GM13977 (cell line): ENCODE measurements at places on chromosomes 16 and 17.

- DNase-seq, result no peak
These were observed 12.2 kb downstream of the CHTF8 start for GRCh38 chr16:69120096-69120664.

DNA sequence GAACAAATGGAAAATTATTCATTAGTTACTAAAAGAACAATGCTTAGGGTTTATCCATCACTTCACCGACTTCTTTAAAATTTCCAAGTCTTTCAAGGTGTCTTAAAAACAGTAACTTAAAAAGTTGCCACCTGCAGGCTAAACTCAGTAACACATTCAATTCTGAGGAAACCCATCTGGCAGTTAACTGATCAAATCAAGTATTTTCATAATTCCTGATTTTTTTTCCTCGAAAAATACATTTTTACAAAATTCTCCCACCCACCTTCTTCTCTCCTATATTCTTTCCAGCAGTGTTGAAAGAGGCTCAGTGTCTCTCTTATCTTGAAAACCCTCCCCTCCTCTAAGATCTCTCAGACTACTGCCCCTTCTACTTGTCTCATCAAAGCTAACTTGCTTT is 29.9 kb downstream of the PARN start:
- DNase-seq, result peak; percentile 42

DNA sequence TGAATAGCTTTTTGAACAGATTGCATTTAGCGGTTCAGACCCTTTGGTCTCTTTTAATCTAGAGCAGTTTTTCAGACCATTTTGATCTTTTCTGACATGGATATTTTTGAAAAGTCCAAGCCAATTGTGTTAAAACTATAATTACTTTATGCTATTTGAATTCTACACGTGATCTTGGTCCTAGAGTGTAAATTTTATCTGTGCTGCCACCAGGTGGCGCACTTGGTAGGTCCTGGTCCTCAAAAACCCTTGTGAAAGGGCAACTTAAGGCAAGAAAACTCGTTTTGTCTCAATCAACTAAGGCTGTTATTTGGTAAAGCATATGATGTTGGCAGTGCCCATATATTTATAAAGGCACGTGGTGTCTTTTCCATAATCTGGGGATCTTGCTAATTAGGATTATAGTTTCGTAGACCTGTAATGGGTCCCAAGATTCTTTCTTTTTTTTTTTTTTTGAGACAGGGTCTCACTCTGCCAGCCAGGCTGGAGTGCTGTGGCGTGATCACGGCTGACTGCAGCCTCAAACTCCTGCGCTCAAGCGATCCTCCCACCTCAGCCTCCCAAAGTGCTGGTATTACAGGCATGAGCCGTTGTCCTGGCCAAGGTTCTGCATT is 43.9 kb upstream of the TEX2 start:
- peak; percentile 76 for DNase-seq

- DNase-seq, result peak; percentile 83
These were observed 51.8 kb upstream of the JPH3 start for GRCh38 chr16:87550495-87550961.
